ENCODE measurements at places on chromosomes 4 and X. TPM values are rescaled to one million over a fixed set of nuclear protein-coding genes. Genes with fewer than 3 reads are reported as not detected.

DNA sequence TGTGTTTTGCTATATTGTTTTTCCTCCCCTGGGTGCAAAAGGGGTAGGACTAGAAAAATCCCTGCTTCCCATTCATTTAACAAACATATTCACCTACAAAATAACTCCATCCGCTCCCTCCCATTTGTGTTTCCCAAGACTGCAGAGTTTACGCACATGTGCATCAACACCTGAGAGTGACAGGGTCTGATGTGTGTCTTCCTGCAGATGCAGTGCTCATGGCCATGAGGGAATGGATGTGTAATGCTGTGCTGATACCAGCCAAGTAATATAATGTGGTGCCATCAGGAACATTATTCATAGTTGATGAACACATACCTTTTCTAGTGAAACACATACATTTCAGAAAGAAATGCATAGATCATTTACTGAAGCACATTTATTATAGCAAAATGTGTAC lies 83.2 kb downstream of the CXXC4 start:
- H3K4me3 ChIP-seq: no peak overlapping the region
- DNase-seq: no peak
- H3K36me3 ChIP-seq: no peaks in the 10 kb centered on the region
- H3K4me1 ChIP-seq: no peaks in the 10 kb centered on the region
- no peak overlapping the region for H3K27ac ChIP-seq
- H3K27me3 ChIP-seq: no peaks in the 10 kb centered on the region

GRCh38 chrX:55326985-55327384 lies 62.3 kb upstream of the PAGE3 start:
- no peak for DNase-seq
- no peak overlapping the region for H3K27ac ChIP-seq
- peaks cover 7% of the 10 kb centered on the region for H3K27me3 ChIP-seq
- H3K4me3 ChIP-seq: no peak overlapping the region
- H3K36me3 ChIP-seq: no peaks in the 10 kb centered on the region

DNA sequence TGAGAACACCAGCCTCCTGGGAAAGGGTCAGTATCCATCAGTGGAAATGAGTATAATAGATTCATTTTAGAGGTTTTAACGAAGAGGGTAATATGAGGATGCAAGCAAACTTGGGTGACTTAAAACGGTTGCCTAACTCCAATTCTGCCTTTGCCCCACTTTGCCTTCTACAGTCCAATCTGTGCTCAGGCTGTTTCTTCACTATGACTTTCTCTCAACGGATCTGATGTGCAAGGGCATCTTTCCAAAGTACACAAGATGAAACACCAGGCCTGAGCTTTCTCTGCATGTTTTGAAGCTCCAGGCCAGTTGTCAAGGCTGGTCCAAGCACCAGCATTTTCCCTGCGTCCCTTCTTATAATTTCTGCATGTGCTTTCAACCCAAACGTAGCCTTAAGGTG lies 68.0 kb upstream of the TMEM164 start:
- no peaks in the 10 kb centered on the region for H3K36me3 ChIP-seq
- DNase-seq: no peak
- H3K27me3 ChIP-seq: no peaks in the 10 kb centered on the region
- H3K4me3 ChIP-seq: no peak overlapping the region

- no peak for DNase-seq
- H3K27me3 ChIP-seq: no peaks in the 10 kb centered on the region
- no peaks in the 10 kb centered on the region for H3K4me1 ChIP-seq
- H3K27ac ChIP-seq: no peak overlapping the region
Measured at GRCh38 chr4:134636338-134637051, 434.9 kb upstream of the PABPC4L start.

DNA sequence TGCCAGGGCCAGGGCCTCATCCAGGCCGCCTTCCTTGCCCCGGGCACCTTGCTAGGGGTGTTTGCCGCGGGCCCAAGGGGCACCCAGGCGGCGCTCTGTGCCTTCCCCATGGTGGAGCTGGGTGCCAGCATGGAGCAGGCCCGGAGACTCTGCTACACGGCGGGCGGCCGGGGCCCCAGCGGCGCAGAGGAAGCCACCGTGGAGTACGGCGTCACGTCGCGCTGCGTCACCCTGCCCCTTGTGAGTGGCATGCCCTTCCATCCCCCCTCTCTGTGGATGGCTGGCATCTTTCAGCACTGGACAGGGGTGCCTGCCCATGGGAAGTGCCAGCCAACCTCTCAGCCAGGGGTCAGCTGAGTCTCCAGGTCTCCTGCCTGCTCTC lies 3.6 kb downstream of the PLXNB3 start:
- no peaks in the 10 kb centered on the region for H3K36me3 ChIP-seq
- H3K27ac ChIP-seq: no peak overlapping the region
- H3K4me3 ChIP-seq: no peak overlapping the region
- DNase-seq: no peak

DNA sequence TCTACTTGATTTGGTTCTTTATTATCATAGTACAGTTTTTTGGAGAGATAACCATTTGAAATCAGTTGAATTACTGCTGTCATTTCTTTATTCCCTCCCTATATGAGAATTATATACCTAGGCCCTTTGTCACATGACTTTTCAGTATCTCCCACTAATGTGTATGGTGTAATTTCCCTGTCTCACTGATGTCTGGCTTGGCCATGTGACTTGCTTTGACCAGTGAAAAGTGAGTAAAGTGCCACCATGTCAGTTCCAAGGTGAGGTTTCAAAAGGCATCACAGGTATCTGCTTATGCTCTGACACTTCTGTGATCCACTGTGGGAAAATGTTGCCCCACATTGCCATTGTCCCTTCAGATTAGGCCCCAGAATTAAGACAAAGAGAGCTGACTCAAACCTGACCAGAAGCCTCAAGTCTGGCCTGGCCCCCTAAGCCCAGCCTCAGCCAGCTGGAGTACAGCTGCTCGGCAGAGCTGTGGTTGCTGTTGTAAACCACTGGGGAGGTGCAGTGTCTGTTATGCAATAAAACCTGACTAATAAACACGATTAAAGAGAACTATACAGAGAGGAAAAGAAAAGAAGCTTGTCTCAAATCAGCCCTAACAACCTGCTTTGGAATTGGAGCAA lies 27.5 kb downstream of the SETD7 start:
- peaks cover 31% of the 10 kb centered on the region for H3K36me3 ChIP-seq
- no peak overlapping the region for H3K4me3 ChIP-seq
- H3K27me3 ChIP-seq: no peaks in the 10 kb centered on the region
- DNase-seq: peak; percentile 11
- no peak overlapping the region for H3K27ac ChIP-seq

DNA sequence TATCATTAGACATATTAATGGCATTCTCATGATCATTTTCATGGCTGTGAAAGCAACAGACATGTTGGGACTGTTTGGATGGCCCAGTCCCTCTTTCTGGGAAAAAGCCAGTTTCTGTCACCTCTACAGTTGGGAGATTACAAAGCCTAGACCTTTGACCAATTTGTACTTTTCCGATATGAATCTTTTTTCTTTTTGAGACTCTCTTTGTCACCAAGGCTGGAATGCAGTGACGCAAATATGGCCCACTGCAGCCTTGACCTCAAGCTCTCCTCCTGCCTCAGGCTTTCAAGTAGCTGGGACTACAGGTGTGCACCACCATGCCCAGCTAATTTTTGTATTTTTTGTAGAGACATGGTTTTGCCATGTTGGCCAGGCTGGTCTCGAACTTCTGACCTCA lies 9.4 kb downstream of the TBC1D25 start:
- no peaks in the 10 kb centered on the region for H3K27me3 ChIP-seq
- peaks cover 8% of the 10 kb centered on the region for H3K36me3 ChIP-seq
- H3K4me1 ChIP-seq: no peaks in the 10 kb centered on the region
- no peak overlapping the region for H3K4me3 ChIP-seq

The GAB3 gene
- 3.4 TPM for total RNA-seq

The TXK gene
- total RNA-seq: 18.4 TPM

The HTR2C gene
- not detected for total RNA-seq

DNA sequence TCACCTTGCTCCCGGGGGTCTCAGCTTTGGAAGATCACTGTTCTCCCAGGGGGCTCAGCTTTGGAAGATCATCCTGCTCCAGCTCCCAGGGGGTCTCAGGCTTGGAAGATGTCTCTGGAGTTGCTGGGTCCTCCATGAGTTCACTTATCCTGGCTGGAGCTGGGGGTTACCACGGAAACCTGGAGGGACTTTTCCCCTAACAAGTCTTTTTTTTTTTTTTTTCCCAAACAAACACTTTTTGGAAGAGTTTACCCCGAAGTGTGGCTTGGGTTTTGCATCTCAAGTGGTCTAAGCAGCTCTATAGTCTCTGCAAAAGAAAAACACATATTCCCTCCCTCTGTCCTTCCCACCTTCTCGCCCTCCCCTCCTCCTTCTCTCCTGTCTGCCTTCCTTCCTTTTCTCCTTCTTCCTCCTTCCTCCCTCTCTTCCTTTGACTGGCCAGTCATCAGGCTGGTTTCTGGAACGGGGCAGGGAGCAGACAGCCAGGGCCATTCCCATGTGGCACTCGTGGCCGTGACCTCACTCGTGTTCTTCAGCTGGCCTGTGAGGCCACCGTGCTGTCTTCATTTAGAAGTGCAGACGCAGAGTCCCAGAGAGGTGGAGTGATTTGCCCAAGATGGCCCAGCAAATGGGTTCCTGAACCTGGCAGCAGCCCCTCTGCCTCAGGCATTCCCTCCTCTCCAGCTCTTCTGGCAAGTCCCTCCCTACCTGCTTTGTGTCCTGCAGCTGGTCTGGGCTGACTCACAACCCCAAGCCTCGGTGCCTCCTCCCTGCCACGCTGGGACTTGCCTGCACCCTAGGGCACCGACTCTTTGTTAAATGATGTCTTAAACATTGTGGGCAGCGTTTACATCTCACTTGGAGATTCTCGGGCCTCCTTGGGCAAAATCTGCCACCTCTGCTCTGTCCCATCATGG lies 25.9 kb upstream of the HMX1 start:
- no peak overlapping the region for H3K27ac ChIP-seq
- DNase-seq: no peak
- peaks cover 1% of the 10 kb centered on the region for H3K4me1 ChIP-seq
- peaks cover 18% of the 10 kb centered on the region for H3K27me3 ChIP-seq
- H3K4me3 ChIP-seq: no peak overlapping the region

- H3K27me3 ChIP-seq: no peaks in the 10 kb centered on the region
- H3K4me1 ChIP-seq: no peaks in the 10 kb centered on the region
- H3K36me3 ChIP-seq: no peaks in the 10 kb centered on the region
- DNase-seq: no peak
- H3K4me3 ChIP-seq: no peak overlapping the region
- no peak overlapping the region for H3K27ac ChIP-seq
Measured at GRCh38 chr4:183478123-183478522, 26.7 kb upstream of the ING2 start.

DNA sequence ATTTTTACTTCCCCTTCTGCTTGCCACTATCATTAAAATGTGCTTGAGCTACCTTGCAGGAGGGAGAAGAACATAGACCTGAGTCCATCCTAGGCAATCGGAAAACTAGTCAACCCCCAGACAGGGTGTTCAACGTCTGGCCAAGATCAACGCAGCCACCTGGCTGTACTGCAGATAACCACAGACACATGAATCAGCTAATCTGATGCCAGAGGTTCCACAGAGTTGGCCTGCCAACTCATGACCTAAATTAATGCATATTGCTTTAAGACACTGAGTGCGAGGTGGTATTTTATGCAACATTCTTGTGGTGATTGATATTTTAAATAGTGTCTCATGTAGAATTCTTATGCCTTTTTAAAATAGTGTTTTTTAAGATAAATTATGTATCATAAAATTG lies 1283.8 kb upstream of the PABPC4L start:
- no peak overlapping the region for H3K4me3 ChIP-seq
- H3K4me1 ChIP-seq: no peaks in the 10 kb centered on the region
- no peak overlapping the region for H3K27ac ChIP-seq
- H3K36me3 ChIP-seq: no peaks in the 10 kb centered on the region
- H3K27me3 ChIP-seq: no peaks in the 10 kb centered on the region

The OTC gene
- total RNA-seq: not detected

The N4BP2 gene
- 19.3 TPM for total RNA-seq

GRCh38 chr4:55884093-55884850 lies 30.8 kb downstream of the EXOC1 start:
- peaks cover 17% of the 10 kb centered on the region for H3K36me3 ChIP-seq
- H3K27me3 ChIP-seq: no peaks in the 10 kb centered on the region
- peaks cover 4% of the 10 kb centered on the region for H3K4me1 ChIP-seq
- no peak overlapping the region for H3K4me3 ChIP-seq
- DNase-seq: no peak

DNA sequence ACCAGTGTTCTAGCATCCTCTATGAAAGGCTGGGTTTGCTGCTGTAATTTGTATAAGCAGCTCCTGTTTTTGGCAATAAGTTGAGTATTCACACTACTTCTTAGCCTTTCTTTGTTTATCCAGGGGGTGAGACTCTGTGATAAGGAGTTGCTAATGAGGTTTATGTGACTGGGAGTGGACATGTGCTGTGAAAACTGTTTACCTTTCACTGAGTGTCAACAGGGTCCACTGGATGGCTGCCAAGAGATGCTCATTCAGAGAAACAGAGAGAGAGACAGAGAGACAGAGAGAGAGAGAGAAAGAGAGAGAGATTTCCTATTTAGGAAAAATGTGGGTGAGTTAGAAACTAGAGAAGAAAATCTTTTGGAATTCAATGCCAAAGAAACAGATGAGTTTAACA lies 233.9 kb downstream of the CHIC2 start:
- H3K4me1 ChIP-seq: no peaks in the 10 kb centered on the region
- H3K4me3 ChIP-seq: no peak overlapping the region
- H3K36me3 ChIP-seq: no peaks in the 10 kb centered on the region
- no peak for DNase-seq

The SLC2A9 gene
- total RNA-seq: 0.65 TPM

The ASMT gene
- total RNA-seq: 0.52 TPM

- no peaks in the 10 kb centered on the region for H3K4me1 ChIP-seq
- DNase-seq: peak; percentile 35
- H3K27me3 ChIP-seq: peaks cover 2% of the 10 kb centered on the region
- no peak overlapping the region for H3K4me3 ChIP-seq
Measured at GRCh38 chrX:153635788-153636668, 11.0 kb upstream of the DUSP9 start.

- H3K27me3 ChIP-seq: no peaks in the 10 kb centered on the region
- H3K36me3 ChIP-seq: no peaks in the 10 kb centered on the region
- H3K27ac ChIP-seq: no peak overlapping the region
- no peak for DNase-seq
- H3K4me3 ChIP-seq: no peak overlapping the region
Measured at GRCh38 chr4:174808836-174809235, 20.2 kb downstream of the GLRA3 start.

The MAOB gene
- total RNA-seq: 0.27 TPM

The LRP2BP gene
- 0.36 TPM for total RNA-seq

DNA sequence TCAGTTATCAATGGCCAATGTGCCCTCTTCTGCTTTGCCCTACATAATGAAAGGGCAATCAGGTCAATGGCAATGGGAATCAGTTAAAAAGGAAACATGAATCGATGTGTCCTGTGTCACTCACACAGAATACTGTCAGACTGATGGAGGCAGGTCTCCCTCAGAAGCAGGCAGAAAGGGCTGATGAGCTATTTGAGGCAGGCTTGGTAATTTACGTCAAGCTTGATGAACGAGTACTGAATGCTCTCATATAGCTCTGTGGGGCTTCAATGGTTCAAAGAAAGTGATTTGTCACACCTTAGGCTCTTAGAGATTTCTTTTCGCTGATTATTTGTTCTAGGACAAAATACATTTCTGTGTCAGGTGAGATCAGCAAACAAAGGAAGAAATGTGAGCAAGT lies 22.6 kb upstream of the TBC1D1 start:
- H3K36me3 ChIP-seq: peaks cover 21% of the 10 kb centered on the region
- H3K27ac ChIP-seq: no peak overlapping the region

GRCh38 chr4:8283631-8284121 lies 14.1 kb downstream of the HTRA3 start:
- no peaks in the 10 kb centered on the region for H3K4me1 ChIP-seq
- no peaks in the 10 kb centered on the region for H3K27me3 ChIP-seq
- no peaks in the 10 kb centered on the region for H3K36me3 ChIP-seq
- H3K27ac ChIP-seq: no peak overlapping the region
